ENCODE measurements at places on chromosomes 11 and 22.

GRCh38 chr11:44736791-44737190 is 10.0 kb downstream of the TSPAN18 start:
- no peak for DNase-seq

DNA sequence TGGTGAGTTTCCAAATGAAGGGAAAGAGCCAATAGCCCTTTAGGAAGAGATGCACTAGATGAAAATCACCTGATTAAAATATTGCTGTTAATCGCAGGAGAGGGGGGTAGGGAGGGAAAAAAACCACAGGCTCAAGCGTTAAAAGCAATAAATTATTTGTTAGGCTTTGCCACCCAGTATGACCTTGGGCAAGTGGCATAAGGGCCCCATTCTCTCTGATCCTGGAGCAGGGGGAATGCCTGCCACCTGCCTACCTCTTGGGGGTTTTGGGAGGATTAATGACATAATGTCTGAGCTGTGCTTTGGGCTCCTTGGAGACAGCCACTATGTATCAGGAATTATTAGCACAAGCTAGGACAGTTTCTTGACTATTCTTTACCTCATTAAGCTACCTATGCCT is 80.0 kb downstream of the ZNRF3 start:
- no peak for DNase-seq

DNA sequence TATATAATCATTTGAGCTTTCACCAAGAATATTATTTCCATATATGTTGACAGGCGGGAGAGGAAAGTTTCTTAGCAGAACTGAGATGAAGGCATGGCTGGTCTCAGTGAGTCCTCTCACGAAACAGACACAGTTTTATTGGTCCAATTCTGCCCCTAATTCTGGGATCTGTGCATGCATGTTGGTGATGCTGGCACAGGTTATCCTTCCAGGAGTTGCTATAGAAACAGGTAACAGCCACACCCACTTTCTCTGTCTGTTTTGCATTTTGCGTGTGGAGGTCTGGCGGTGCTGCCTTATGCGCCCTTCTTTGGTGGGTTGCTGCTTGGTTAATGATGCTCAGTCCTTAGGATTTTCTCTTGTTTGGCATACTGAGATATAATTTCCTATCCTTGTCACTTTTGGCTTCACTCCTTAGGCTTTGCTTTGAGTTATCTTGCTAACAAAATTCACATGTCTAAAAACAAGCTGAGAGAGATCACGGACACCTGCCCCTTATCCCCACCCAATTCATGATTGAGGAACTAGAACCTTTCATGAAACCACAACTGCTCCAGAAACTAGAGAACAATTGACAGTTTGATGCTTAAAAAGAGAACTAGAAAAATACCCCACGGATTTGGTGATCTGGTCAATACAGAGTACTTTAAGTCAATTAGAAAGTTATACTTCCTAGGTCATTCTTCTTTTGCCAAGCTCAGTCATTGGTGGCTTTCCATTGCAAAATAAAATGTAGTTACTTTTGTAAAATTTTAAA is 189.3 kb downstream of the FAT3 start:
- DNase-seq = no peak

DNA sequence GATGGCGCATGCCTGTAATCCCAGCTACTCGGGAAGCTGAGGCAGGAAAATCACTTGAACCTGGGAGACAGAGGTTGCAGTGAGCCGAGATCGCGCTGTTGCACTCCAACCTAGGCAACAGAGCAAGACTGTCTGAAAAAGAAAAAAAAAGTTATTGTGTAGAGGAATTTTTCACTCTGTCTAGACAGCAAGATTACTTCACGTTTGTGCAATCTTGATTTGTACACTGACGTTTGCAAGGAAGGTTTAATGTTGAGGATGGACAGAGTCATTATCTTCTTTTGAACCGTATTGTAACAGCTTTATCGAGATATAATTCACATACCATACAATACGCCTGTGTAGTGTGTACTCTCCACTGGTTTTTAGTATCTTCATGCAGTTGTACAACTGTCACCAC is 3.7 kb downstream of the CTTN start:
- no peak for DNase-seq

DNA sequence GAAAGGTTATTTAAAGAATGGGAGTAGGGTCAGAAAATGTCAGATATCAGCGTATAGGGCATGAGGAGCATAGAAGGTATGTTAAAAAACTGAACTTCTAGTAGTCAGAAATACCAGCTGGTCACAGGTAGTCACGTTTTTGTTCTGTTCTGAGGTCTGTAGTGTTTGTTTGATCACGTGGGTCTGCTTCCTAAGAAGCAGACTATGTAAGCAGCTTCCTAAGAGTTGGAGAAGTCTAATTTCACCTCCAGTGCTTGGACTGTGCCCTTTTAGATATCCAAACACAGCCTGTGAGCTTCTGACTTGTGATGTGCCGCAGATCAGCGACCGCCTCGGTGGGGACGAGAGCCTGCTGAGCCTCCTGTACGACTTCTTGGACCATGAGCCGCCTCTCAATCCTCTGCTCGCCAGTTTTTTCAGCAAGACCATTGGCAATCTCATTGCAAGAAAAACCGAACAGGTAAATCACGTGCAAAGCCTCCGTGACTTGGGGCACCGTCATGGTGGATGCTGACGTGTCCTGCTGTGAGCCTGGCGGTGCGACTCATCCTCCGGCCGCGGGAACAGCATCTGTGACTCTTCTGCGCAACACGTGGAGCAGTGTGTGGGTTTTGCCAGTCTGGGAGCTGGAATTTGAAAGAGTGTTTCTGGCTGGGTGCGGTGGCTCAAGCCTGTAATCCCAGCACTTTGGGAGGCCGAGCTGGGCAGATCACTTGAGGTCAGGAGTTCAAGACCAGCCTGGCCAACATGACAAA is 63.5 kb downstream of the PPP6R2 start:
- DNase-seq = no peak
